ENCODE measurements at places on chromosomes 11 and 22.

DNA sequence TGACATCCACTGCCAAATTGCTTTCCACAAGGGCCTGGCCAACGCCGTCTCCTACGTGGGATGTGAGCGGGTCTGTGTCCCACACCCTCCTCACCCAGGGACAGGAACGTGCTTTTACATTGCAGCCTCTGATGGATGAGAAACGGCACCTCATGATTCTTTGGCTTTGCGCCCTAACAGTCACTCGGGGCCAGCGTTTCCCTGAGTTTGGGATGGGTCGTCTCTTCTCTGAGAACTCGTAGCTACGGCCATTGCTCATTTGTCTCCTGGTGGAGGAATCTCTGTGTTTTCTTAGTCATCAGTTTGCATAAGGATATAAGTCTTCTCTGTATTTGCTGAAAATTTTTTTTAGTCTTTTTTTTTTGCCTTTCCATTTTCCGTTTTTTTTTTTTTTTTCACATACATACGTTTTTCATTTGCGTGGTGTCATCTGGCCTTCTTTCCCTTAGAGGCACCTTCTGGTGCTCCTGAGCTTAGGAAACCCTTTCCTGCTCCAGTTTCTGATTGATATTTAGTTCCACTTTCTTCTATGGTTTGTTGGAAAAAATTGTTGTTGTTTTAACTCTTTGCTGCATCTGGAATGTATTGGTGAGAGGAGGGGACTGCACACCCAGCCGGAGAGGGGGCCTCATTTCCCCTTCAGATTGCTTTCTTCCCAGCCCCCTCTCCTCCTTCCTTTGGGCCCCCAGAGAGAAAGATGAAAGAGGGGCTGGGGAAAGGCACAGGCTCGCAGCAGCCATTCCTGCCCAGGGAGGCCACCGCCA is 12.0 kb downstream of the TNNT3 start:
- H3K27ac ChIP-seq: no peak overlapping the region
- H3K4me3 ChIP-seq: no peak overlapping the region
- H3K4me1 ChIP-seq: peaks cover 3% of the 10 kb centered on the region
- no peaks in the 10 kb centered on the region for H3K36me3 ChIP-seq

GRCh38 chr11:8613036-8613435 is 19.0 kb upstream of the STK33 start:
- no peak overlapping the region for H3K27ac ChIP-seq
- H3K4me1 ChIP-seq: peaks cover 5% of the 10 kb centered on the region
- no peak for DNase-seq
- no peak overlapping the region for H3K4me3 ChIP-seq

GRCh38 chr11:78954261-78954660 is 379.6 kb upstream of the NARS2 start:
- no peaks in the 10 kb centered on the region for H3K4me1 ChIP-seq
- H3K27me3 ChIP-seq: peaks cover 3% of the 10 kb centered on the region
- no peaks in the 10 kb centered on the region for H3K36me3 ChIP-seq
- H3K27ac ChIP-seq: no peak overlapping the region

- H3K27me3 ChIP-seq: peaks cover 1% of the 10 kb centered on the region
- H3K4me3 ChIP-seq: no peak overlapping the region
- no peak overlapping the region for H3K27ac ChIP-seq
- H3K36me3 ChIP-seq: peaks cover 4% of the 10 kb centered on the region
- no peak for DNase-seq
Observed at GRCh38 chr11:32821917-32822560, 7.7 kb upstream of the PRRG4 start.

- no peak overlapping the region for H3K4me3 ChIP-seq
- no peaks in the 10 kb centered on the region for H3K27me3 ChIP-seq
- H3K4me1 ChIP-seq: peaks cover 18% of the 10 kb centered on the region
- peaks cover 14% of the 10 kb centered on the region for H3K36me3 ChIP-seq
- no peak for DNase-seq
Observed at GRCh38 chr22:30007361-30007760, 72.9 kb upstream of the HORMAD2 start.

- H3K27ac ChIP-seq: no peak overlapping the region
- DNase-seq: no peak
- H3K36me3 ChIP-seq: peaks cover 14% of the 10 kb centered on the region
- H3K4me3 ChIP-seq: no peak overlapping the region
Observed at GRCh38 chr11:33347490-33348125, 90.4 kb downstream of the HIPK3 start.

GRCh38 chr11:62504158-62504973 is 42.2 kb downstream of the AHNAK start:
- DNase-seq: no peak
- peaks cover 2% of the 10 kb centered on the region for H3K27me3 ChIP-seq
- H3K27ac ChIP-seq: peak overlapping the region; percentile 31
- H3K4me1 ChIP-seq: peaks cover 26% of the 10 kb centered on the region

DNA sequence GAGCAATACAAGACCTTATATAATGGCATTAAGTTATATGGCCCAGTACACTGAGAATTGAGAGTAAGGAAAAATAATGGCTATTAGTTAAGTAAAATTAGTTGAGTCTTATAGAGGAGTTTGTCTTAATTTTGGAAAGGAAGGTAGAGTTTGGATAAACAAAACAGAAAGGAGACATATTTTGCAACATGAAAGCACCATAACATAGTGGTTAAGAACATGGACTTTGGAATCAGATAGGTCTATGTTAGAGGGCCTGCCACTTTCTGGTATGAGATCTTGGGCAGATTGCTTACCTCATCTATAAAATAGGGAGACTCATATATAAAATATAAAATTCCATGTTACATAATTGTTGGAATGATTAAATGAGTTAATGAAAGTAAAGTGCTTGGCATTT is 68.9 kb downstream of the CSTPP1 start:
- no peaks in the 10 kb centered on the region for H3K4me1 ChIP-seq
- H3K27me3 ChIP-seq: no peaks in the 10 kb centered on the region
- no peaks in the 10 kb centered on the region for H3K36me3 ChIP-seq
- no peak for DNase-seq
- H3K27ac ChIP-seq: peak overlapping the region; percentile 23

GRCh38 chr11:90722552-90723190 is 499.8 kb upstream of the CHORDC1 start:
- H3K27me3 ChIP-seq: no peaks in the 10 kb centered on the region
- no peak overlapping the region for H3K27ac ChIP-seq
- H3K4me1 ChIP-seq: no peaks in the 10 kb centered on the region

DNA sequence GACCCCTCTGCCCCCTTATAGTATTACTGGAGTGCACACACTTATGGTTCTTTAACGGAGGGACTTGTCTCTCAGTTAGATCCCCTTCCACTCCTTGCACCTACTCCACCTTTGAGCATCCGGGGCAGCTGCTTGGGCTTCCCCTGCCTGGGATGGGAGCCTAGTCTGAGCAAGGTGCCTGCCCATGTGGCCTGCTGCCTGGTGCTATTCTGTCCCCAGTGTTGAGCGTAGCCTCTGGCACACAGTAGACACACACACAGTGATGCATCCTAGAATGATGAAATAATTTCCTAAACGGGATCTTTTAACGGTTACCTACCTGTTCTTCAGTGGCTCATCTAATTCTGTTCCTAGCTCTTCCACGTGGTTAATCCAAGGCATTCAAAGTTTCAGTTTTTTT is 22.4 kb downstream of the PPFIA1 start:
- H3K27me3 ChIP-seq: no peaks in the 10 kb centered on the region
- peaks cover 15% of the 10 kb centered on the region for H3K4me1 ChIP-seq
- no peak overlapping the region for H3K4me3 ChIP-seq
- no peak overlapping the region for H3K27ac ChIP-seq
- peaks cover 24% of the 10 kb centered on the region for H3K36me3 ChIP-seq
- DNase-seq: no peak

GRCh38 chr22:24807284-24807950 is 1.4 kb downstream of the SGSM1 start:
- H3K4me1 ChIP-seq: peaks cover 27% of the 10 kb centered on the region
- peaks cover 3% of the 10 kb centered on the region for H3K27me3 ChIP-seq
- no peaks in the 10 kb centered on the region for H3K36me3 ChIP-seq
- H3K27ac ChIP-seq: peak overlapping the region; percentile 44

DNA sequence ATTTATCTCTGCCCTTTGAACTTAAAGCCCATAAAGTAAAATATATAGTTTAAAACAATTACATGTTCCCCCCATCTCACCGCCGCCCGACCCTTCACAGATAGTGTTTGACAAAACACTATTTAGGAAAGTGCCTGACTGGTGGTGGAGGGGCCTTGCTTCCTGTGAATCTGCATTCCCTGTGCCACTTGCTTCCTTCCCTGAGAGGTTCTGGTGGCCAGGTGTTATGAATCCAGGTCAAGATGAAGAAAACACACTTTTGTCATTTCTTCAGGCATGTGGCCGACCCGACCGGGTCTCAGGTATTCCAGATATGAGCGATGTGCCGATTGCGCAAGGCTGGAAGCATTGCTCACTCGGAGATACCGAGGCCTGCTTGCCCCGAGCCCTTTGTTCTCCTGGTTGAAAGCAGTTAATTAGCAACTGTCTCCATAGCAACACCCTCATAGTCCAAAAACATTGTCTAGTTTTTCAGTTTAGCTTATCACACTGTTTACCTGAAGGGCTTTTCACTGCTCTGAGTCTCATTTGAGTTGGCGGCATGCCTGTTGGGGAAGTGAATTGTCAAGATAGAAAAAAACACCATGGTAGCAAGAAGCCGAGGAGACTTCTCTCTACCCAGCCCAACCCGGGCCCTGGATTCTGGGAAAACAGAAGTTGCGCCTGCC is 128.3 kb downstream of the TEAD1 start:
- no peak for DNase-seq
- H3K27me3 ChIP-seq: peaks cover 7% of the 10 kb centered on the region
- H3K4me1 ChIP-seq: no peaks in the 10 kb centered on the region
- H3K4me3 ChIP-seq: no peak overlapping the region

DNA sequence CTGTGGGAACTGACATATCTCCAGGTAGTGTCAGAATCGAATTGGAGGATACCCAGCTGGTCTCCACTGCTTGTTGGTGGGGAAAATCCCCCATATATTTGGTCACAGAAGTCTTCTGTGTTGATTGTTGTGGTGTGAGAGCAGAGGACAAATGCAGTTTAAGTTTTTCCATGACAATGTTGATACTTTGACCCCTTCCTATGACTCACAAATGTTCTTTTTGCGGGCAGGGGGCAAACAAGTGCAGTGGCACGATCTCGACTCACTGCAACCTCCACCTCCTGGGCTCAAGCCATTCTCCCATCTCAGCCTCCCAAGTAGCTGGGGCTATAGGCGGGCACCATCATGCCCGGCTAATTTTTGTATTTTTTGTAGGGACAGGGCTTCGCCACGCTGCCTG is 7.4 kb upstream of the PATL1 start:
- H3K27ac ChIP-seq: no peak overlapping the region
- peaks cover 3% of the 10 kb centered on the region for H3K27me3 ChIP-seq

DNA sequence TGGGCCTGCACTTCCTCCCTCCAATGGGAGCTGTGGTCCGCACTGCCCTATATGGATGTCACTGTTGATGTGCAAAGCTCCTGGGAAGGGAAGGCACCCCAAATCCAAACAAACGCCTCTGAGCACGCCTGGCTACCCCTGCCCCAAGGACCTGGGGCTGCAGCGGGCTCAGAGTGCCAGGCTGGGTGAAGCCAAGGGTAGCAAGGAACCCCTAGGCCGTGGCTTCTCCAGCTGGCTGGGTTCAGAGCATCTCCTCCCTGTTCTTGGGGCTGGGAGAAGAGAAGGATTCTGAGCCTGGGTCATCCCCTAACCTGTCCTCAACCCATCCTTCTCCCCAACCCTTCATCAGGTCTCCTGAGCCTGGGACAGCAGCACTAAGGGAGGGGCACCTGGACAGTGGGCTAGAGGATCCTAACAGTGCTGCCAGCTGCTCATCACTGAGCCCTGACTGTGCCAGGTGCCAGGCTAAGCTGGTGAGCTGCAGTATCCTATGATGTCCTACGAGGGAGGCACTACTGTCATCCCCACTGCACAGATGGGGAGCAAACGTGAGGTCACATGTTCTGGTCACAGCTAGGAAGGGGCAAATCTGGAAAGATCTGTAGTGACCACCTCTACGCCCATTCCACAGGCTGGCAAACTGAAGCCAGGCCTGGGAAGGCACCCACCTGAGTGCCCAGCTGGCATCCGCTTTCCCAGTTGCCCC is 3.0 kb downstream of the SSTR3 start:
- no peak for DNase-seq
- no peak overlapping the region for H3K27ac ChIP-seq
- H3K36me3 ChIP-seq: no peaks in the 10 kb centered on the region
- no peak overlapping the region for H3K4me3 ChIP-seq
- H3K27me3 ChIP-seq: no peaks in the 10 kb centered on the region

- H3K4me3 ChIP-seq: no peak overlapping the region
- no peak overlapping the region for H3K27ac ChIP-seq
- peaks cover 4% of the 10 kb centered on the region for H3K4me1 ChIP-seq
Observed at GRCh38 chr22:50320116-50320515, 6.7 kb downstream of the DENND6B start.

DNA sequence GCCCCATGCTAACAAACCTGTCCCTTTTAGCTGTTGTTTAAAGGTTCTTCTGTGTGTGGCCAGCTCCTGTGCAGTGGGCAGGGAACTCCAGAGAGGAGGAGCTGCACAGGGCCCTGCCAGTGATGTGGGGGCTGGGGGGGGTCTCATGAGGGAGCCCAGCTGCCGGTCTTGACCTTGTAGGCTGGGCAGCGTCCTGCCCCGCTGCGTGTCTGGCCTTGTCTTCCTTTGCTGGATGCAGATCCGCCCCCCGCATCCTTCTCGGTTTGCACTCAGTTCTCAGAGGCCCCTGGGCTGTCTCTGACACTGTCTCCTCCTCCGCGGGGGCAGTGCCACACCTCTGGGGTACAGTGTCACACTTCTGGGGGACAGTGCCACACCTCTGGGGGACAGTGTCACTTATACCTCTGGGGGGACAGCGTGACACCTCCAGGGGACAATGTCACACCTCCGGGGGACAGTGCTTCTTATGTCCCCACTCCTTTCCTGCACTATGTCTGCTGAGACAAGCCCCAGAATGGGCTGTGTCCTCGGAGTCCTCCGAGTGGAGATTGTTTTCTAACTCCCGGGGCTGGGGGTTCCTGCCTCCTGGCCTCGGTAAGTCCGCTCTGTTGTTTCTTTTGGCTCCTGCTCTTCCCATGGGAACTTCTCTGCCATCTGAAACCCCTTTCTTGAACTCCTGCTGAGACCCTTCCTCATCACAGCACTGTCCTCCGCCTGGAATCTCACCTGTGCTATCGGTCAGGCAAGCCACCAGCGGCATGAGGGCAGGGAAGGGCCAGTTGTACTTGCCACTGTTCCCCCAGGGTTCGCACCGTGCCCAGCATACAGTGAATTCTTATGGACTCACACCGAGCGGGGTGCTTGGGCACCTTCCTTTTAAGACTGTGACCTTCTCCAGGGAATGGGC is 788.3 kb downstream of the TBC1D22A start:
- no peak overlapping the region for H3K27ac ChIP-seq
- no peak for DNase-seq
- no peak overlapping the region for H3K4me3 ChIP-seq
- H3K27me3 ChIP-seq: peaks cover 2% of the 10 kb centered on the region
- no peaks in the 10 kb centered on the region for H3K36me3 ChIP-seq
- no peaks in the 10 kb centered on the region for H3K4me1 ChIP-seq
